ENCODE measurements at places on chromosomes 7 and 10.

- DNase-seq: peak; percentile 95
Observed at GRCh38 chr7:92404170-92404614, 43.1 kb upstream of the GATAD1 start.

DNA sequence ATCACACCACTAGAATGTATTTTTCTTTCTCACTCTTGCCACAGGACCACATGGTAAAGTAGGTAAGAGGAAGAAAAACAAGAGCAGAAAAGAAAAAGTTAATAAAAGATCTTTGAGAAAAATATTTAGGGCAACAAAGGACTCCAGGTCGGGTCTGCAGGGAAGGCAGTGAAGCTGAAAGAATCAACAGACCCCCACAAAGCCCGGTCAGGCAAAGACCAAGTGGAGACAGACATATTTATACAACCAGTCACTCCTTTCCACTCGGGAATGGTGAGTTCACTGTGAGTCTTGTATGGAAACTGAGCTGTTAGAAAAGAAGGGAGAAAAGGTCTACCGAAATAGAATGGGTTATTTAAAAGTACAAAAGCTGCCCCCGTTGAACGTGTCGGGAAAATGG is 28.0 kb downstream of the RSU1 start:
- DNase-seq: no peak

GRCh38 chr10:5412277-5412941 is at the start of gene NET1:
Gene NET1, plus strand, starts transcription at chr10:5412557. Its CDS starts 136 bp downstream, at chr10:5412693.
- peak; percentile 69 for DNase-seq

GRCh38 chr7:126760914-126761577 is 491.7 kb downstream of the GRM8 start:
- no peak for DNase-seq

DNA sequence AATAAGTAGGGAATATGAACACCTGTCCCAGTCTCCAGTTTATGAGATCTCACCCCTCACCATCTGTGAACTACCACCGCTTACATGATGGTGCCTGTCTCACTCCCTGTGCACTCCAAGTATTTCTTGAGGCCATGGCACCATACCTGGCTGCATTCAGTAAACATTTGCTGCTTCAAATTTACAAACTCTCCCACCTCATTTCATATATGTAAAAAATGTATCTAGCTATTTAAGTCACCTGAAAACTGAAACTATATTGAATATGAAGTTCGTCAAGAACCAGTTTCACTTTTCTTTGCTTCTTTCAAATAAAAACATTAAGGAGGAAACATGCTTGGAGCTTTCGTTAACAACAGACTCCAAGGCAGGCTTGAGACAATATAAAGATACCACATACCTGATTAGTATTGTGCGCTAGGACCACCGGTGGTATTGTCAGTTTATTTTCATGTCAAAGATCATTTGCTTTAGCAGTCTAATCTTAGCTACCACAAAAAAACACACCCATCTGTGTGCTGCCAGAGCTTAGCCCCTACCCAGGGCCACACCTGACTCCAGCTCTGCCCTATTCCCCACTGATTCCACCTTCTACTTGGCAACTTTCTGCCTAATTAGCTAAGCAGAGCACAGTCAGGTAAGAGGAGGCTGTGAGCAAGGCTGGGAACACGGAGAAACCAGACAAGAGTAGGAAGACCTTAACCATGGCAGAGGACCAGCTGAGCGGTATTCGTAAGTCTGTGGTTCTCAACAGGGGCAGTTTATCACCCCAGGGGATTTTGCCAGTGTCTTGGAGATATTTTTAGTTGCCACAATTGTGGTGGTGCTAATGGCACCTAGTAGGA is 92.0 kb downstream of the ZFAND4 start:
- no peak for DNase-seq

DNA sequence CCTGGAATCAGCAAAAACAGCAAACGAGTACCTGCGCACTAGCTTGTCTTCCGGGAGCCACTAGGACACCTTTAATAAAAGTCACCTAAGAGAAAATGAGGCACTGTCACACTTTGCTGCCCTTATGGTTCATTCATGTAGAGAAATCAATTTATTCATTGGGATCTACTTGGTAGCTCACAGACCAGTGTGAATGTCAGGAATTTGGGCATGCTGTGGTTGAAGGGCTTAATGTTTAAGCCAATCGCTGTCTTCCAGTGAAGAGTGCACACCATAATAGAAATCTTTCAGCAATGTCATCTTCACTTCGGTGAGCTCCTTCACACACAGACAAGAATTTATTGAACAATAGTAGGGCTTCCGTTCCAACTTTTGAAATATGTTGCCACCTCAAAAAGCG is 65.1 kb downstream of the MARCHF5 start:
- no peak for DNase-seq

DNA sequence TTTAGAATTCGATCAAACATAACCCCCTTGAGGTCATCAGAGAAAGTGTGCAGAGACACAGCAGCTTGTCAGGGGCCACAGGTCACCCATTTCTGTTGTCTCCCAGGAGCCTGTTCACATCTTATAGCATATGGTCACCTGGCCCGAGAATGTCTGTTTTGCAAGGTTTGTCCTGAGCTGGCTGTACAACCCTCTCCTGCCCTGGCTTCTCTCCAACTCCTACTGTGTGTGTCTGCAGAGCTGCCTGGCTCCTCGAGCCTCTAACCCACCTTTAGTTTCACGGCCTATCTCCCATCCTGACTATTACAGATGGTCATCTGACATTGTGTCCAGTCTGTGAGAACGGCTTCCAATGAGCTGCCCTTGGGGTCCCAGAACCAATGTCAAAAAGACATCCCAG is 683.4 kb downstream of the SDK1 start:
- DNase-seq: no peak

DNA sequence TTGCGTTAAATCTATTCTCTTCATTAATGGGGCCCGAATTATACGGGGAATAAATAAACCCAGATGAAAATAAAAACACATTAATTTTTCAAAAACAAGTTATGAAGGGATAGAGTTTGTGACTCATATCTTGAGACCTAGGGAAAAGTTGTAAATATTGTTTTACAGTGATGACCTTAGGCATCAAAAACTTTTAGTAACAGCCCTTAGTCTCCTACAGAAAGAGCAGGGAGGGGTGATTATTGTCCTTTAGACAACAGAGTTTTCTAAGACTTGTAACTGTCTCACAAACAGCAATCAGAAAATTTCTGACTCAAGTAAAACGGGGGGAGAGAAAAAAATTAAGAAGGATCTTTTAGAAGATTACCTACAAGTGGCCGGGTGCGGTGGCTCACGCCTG is 102.7 kb downstream of the COL28A1 start:
- DNase-seq: no peak
